ENCODE measurements at places on chromosomes 5 and 9.

DNA sequence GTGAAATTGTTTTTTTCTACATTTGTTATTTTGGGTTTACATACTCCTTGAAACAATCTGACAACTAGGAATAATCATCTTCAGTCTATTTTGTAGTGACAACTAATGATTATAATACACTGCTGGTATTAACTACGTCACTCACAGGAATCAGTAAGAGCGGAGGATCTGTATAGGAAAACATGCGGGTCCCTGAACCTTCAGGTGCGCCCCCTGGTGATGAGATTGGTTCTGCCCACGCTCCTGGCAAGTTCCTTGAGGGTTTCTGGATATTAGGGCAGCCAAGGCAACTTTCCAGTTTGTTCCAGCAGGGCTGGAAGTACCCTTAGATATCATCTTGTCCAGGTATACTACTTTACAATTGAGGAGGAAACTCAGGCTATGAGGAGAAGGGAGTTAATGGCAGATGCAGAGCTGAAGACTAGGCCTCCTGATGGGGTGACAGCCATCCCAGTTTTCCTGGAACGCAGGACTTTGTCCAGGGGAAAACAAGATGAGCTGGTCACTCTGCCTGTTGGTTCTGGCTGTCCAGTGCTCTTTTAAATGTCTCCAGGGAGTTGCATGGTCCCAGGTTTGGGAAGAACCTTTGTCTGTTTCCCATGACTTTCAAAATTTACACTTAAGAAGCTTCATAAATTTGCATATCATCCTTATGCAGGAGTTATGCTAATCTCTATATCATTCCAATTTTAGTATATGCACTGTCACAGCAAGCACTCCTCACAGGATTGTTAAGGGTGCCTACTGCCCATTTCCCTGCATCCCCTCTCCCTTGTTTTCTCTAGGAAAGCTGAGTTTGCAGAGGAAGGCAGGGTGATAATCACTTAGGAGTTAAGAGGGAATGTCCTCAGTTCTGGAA, 14.9 kb upstream of the WNT8A start:
- peak; percentile 88 for DNase-seq

- DNase-seq, result no peak
Measured at GRCh38 chr5:128304088-128304487, 220.5 kb downstream of the SLC12A2 start.

DNA sequence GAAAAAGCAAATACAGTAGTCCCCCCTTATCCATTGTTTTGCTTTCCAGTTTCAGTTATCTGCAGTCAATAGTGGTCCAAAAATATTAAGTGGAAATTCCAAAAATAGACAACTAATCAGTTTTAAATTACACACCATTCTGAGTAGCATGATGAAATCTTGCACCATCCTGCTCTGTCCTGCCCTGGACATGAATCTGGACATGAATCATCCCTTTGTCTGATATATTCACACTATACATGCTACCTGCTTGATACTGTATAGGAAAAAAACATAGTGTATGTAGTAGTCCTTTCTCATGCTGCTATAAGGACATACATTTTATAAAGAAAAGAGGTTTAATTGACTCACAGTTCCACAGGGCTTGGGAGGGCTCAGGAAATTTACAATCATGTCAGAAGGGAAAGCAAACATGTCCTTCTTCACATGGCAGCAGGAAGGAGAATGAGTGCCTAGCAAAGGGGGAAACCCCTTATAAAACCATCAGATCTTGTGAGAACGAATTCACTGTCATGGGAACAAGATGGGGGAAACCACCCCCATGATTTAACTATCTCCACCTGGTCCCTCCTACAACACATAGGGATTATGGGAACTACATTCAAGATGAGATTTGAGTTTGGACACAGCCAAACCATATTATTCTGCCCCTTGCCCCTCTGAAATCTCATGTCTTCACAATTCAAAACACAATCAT, 153.9 kb downstream of the ARRDC3 start:
- DNase-seq, result no peak

DNA sequence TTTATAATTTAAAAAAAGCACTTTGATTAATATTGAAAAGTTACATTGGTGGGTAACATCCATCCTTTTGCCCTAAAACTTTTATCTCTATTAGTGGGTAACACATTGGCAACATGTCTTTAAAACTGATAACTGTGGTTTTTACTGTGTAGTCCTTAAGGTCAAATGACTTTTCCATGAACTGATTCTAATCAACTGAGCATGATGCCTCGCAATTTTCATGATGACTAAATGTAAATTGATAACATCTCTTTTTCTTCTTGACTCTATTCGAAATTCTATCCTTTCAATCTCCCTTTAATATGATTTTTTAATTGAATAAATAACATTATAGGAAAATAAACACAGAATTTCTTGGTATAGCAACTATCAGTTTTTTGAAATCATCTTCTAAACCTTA, 6.3 kb upstream of the IL5 start:
- no peak for DNase-seq

- DNase-seq, result peak; percentile 68
Measured at GRCh38 chr5:170151097-170151831, 45.6 kb downstream of the FOXI1 start.

- no peak for DNase-seq
Measured at GRCh38 chr9:91047529-91047928, 245.9 kb downstream of the SYK start.

- no peak for DNase-seq
Measured at GRCh38 chr5:120446901-120447300, 17.2 kb upstream of the PRR16 start.

GRCh38 chr5:174271316-174271715, 225.8 kb downstream of the NSG2 start:
- DNase-seq, result no peak

DNA sequence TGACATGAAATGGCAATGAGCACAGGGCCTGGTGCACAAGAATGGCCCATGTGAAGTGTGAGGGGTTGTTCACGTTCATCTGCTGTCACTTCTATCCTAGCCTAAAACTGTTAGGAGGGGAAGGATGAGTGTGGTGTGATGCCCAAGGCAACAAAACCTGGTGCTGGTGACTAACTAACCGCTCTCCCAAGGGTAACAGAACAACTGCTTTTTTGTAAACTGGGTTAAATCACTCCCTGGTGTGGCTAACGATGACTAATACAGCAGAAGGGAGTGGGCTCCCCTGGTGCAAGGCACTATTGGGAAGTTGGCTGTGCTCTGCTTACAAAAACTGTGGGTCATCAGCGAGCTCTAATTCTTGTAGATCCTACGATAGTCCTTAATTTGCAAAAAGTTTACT, 103.2 kb upstream of the VCAN start:
- DNase-seq, result no peak

GRCh38 chr9:73270967-73271721, 119.5 kb downstream of the ANXA1 start:
- no peak for DNase-seq

- DNase-seq, result no peak
Measured at GRCh38 chr5:109612278-109612905, 77.3 kb upstream of the MAN2A1 start.

DNA sequence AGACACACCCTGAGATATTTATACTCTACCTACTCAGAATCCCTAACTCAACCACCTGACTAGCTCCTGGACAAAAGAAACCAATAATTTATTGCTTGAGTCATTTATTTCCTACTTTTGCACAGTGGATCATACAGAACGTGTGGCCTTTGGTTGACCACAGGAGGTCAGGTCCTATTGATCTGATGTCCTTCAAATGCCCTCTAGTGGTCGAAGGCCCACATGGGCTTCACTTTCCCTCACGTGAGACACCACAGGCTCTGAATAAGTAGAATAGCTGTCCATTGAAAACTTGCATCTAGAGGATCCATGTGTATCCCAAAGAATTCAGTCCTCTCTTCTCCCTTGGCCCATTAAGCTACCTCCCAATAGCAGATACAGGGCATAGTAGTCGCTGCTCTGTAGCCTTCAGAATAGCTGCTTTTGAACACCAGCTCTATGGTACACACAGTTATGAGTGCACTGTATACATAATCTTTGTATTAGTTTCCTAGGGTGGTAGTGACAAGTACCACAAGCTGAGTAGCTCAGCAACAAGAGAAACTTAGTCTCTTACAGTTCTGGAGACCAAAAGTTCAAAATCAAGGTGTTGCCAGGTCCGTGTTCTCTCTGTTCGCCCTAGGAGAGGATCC, 177.6 kb upstream of the SMARCA2 start:
- DNase-seq, result no peak

DNA sequence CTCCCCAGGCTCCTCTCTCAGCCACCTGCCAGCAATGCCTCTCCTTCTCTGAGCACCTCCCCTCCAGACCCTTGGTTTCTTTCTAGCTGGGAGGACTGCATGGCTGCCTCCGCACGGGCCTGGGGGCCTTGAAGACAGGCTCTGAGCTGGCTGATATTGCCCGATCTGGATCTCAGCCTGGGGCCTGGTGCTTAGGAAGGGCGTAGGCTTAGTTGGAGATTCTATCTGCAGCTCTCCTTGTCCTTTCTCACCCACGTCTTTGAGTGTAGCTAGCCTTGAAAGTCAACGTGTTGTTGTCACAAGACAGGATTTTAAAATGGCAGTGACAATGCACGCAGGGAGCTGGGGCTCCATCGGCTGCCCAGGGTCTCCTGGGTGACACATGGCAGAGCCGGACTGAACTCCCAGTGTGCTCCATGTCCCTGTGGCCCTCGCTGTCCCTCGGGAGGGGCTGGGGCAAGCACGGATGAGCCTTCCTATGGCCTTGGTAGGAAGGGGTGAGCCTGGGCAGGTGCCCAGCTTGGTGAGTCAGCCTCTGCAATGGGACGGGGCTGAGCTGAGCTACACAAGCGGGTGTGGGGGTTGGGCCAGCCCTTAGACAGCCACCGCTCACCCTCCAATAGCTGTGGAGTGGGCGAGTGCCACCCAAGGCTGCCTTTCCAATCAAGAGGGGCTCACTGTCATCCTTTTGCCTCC, 9.4 kb downstream of the ADAMTSL2 start:
- DNase-seq, result no peak

GRCh38 chr9:112076814-112077213, 98.3 kb downstream of the SUSD1 start:
- no peak for DNase-seq

DNA sequence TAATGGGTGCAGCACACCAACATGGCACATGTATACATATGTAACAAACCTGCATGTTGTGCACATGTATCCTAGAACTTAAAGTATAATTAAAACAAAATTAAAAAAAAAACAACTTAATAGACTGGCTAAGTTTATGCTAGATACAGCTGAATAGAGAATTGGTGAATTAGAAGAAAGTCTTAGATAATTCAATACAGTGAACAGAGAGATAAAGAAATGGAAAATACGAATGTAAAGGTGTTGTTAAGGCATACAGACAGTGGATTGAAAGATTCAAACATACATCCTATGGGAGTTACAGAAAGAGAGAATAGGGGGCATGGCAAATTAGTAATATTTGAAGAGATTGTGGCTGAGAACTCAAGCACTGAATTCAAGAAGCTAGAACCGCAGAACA, 75.4 kb downstream of the RASGRF2 start:
- no peak for DNase-seq

GRCh38 chr5:40360685-40361084, 319.0 kb upstream of the PTGER4 start:
- DNase-seq, result no peak

- DNase-seq, result no peak
Measured at GRCh38 chr9:1554081-1555035, 460.8 kb upstream of the SMARCA2 start.

DNA sequence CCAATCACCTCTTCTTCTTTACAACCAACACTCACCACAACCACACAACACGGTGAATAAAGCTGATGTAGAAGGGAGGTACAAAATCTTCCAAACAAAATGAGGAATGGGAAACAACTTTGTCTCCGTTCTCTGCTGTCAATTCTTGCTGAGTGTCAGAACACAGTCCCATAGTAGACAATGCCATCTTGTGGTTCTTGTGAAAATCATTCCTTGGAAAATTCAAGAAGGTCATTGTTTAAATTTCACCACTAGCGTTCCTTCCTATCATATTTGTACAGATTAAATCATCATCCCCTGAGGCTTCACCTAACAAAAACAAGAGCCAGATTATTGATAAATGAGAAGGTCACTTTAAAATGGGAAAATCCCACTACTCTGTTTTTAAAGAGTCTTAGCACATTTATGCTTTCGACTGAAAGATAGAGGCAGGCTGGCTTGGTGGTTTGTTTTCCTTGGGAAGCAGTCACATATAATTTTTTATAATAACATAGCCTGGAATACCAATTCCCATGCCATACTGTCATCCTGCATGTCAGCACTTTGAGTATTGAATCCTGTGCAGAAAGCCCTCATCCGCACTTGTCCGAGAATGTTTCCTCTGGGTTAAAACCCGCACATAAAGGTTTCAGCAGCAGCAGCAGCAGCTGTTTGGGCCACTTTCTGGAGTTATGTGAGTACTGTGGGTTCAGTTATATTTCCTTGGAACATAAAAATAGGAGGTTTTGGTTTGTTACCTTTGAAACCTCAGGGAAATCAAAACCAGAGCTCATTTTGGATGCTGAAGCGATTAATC, 395.0 kb upstream of the SMARCA2 start:
- DNase-seq, result no peak

- DNase-seq, result no peak
Measured at GRCh38 chr5:41151564-41151963, 61.8 kb downstream of the C6 start.

DNA sequence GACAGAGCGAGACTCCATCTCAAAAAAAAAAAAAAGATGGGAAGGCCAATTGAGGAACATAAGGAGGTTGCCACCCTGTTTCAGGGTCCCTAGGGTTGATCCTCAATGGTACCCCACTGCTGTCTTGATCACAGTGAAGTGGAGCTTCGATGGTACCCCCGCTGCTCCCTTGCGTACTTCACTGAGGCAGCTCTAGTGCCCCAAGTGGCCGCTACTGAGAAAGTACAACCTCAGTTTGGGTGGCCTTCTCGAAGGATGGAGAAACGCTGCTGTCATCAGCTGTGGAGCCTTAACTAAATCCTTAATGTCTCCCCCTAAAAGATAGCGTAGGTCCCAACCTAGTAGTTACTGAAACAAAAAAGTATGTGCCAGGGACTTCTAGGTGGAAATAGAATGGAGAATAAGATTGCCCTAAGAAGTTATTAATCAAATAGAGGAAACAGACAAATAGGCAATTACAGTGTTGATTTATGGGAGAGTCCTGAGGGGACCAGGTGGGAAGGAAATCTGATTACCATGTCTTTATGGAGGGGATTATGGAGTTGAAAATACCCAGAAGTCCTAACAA, 6.3 kb downstream of the TESK1 start:
- no peak for DNase-seq

GRCh38 chr9:14089051-14089803, 224.7 kb downstream of the NFIB start:
- DNase-seq, result no peak

GRCh38 chr5:160312134-160312959, at the start of gene CCNJL:
TSS of gene CCNJL (minus strand) at chr5:160312564. CDS start at chr5:160311923, 641 bp downstream.
- DNase-seq, result no peak

DNA sequence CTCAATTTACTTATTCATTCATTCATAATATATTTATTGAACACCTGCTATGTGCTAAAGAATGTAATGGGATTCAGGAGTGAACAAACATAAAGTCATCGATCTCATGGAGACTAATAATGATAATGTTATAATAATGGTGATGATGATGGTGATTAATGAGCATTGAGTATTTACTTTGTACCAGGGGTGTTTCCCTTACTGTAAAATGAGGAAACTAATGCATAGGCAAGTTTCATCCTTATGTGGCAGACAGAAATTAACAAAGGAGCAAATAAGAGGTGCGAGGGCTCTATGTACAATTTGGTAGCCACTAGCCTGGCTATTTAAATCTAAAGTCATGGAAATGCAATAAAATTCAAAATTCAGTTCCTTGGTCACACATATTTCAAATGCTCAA, 11.1 kb upstream of the LCP2 start:
- DNase-seq, result no peak

Data from lower leg skin (tissue), 4 donors.